SK-N-SH (cell line): ENCODE measurements at places on chromosomes 1 and 21.
A peak's percentile ranks its signal among the peaks of the same experiment; 100 is the strongest.

DNA sequence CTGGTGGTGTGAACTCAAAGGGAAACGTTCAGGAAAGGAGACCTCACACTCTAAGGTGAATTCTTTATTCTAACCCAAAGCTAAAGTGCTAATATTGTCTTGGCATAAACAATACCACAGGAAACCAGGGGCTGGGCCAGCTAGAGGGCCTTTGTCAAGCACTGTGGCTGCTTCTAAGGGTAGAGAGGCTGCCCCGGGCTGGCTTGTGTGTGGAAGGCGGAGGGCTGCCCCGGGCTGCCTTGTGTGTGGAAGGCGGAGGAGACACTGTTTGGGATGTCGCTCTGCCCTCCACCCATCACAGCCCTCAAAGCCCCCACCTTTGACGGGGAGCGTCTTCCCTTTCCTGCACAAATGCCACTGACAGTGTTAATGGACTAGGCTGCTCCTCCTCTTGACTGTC, 216.8 kb downstream of the TOMM20 start:
- no peaks in the 10 kb centered on the region for H3K27me3 ChIP-seq
- no peak overlapping the region for H3K4me3 ChIP-seq
- no peak for DNase-seq
- no peaks in the 10 kb centered on the region for H3K4me1 ChIP-seq
- no peak overlapping the region for H3K27ac ChIP-seq

- no peaks in the 10 kb centered on the region for H3K4me1 ChIP-seq
- no peak overlapping the region for H3K27ac ChIP-seq
- no peaks in the 10 kb centered on the region for H3K36me3 ChIP-seq
- no peak overlapping the region for H3K4me3 ChIP-seq
- no peak for DNase-seq
These were observed 28.1 kb downstream of the TENT5C start for GRCh38 chr1:117633936-117634335.

GRCh38 chr21:31894457-31894856, 21.6 kb downstream of the HUNK start:
- no peak overlapping the region for H3K27ac ChIP-seq
- H3K36me3 ChIP-seq = no peaks in the 10 kb centered on the region
- no peak overlapping the region for H3K4me3 ChIP-seq
- no peaks in the 10 kb centered on the region for H3K27me3 ChIP-seq
- H3K4me1 ChIP-seq = no peaks in the 10 kb centered on the region

DNA sequence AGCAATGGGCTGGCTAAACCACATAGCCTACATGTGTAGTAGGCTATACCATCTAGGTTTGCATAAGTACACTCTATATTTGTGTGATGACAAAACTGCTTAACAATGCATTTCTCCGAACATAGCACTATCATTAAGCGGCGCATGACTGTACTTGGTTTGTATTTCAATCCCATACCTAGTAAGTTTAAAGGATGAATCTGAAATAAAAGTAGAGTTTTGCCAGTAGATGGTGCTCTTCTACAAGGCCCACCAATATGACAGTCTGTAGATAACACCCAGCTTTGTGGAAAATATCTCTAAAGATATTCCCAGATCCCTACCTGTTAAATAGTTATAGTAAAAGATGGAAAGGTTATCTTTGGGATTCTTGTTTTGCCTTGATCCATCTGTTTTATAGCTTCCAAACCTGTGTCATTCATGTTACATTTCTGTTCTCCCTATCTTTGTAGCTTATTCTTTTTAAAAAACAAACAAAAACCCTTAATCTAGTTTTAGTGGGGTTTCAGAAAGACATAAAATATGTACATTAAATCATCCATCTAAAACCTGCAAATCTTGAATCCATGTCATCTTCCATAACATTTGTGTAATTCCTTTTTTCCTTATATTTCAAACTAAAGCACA, 33.9 kb upstream of the ASPM start:
- no peaks in the 10 kb centered on the region for H3K4me1 ChIP-seq
- no peak overlapping the region for H3K4me3 ChIP-seq
- DNase-seq = peak; percentile 38
- no peak overlapping the region for H3K27ac ChIP-seq
- H3K27me3 ChIP-seq = no peaks in the 10 kb centered on the region

GRCh38 chr21:44800103-44800502, 1.5 kb downstream of the UBE2G2 start:
- peak overlapping the region; percentile 60; the same call in 1 of the 2 replicates for H3K4me3 ChIP-seq
- no peak overlapping the region for H3K27ac ChIP-seq
- H3K4me1 ChIP-seq = peaks cover 28% of the 10 kb centered on the region
- no peaks in the 10 kb centered on the region for H3K27me3 ChIP-seq

GRCh38 chr1:240242601-240243144, 151.0 kb downstream of the FMN2 start:
- peak; percentile 26 for DNase-seq
- H3K27ac ChIP-seq = peak overlapping the region; percentile 68
- no peak overlapping the region for H3K4me3 ChIP-seq
- no peaks in the 10 kb centered on the region for H3K27me3 ChIP-seq
- peaks cover 19% of the 10 kb centered on the region for H3K4me1 ChIP-seq
- peaks cover 11% of the 10 kb centered on the region for H3K36me3 ChIP-seq

GRCh38 chr1:221832151-221832550, 90.3 kb upstream of the DUSP10 start:
- DNase-seq = no peak
- no peaks in the 10 kb centered on the region for H3K27me3 ChIP-seq
- H3K4me3 ChIP-seq = no peak overlapping the region
- H3K36me3 ChIP-seq = no peaks in the 10 kb centered on the region

- DNase-seq = peak; percentile 47
- peaks cover 50% of the 10 kb centered on the region for H3K27me3 ChIP-seq
- H3K27ac ChIP-seq = no peak overlapping the region
- peaks cover 16% of the 10 kb centered on the region; the same call in 1 of the 2 replicates for H3K4me1 ChIP-seq
- H3K4me3 ChIP-seq = peak overlapping the region; percentile 20; the same call in 1 of the 2 replicates
These were observed 960 bp downstream of the PCSK9 start for GRCh38 chr1:55040083-55040932.

- no peaks in the 10 kb centered on the region for H3K4me1 ChIP-seq
- H3K27ac ChIP-seq = no peak overlapping the region
- no peak for DNase-seq
These were observed 17.5 kb downstream of the LRRC71 start for GRCh38 chr1:156937883-156938282.

GRCh38 chr1:240792915-240793529, 181.1 kb upstream of the GREM2 start:
- no peaks in the 10 kb centered on the region for H3K27me3 ChIP-seq
- no peak overlapping the region for H3K4me3 ChIP-seq
- H3K27ac ChIP-seq = no peak overlapping the region
- DNase-seq = no peak

- H3K27me3 ChIP-seq = no peaks in the 10 kb centered on the region
- H3K27ac ChIP-seq = no peak overlapping the region
- H3K4me3 ChIP-seq = no peak overlapping the region; the same call in 1 of the 2 replicates
- no peaks in the 10 kb centered on the region for H3K36me3 ChIP-seq
These were observed 67.3 kb upstream of the CNTN2 start for GRCh38 chr1:204975568-204976235.

DNA sequence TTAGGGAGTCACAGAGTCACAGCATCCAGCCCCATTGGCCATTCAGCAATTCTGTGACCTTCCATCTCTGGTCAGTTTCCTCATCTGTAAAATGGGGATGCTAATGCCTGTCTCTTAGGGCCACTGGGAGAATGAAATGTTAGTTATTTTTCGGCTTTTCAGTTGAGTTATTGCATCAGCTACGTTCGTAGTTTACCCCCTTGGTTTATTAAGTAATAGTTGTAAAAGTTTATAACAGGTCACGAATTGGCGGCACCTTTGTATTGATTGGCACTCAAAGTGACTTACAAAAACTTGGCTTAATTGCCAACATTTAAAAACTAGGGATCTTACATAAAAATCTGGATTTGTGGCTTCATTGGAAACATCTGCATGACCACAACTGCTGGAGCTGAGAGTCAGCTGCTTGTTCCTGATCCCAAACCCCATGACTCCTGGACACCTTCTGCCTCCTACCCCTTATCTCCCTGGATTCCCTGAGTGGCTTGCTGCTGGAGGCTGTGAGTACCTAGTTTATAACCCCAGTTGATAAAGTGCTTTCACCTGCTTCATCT, 23.0 kb upstream of the SLC1A7 start:
- no peaks in the 10 kb centered on the region for H3K27me3 ChIP-seq
- H3K27ac ChIP-seq = no peak overlapping the region
- no peak for DNase-seq
- H3K36me3 ChIP-seq = no peaks in the 10 kb centered on the region
- no peak overlapping the region for H3K4me3 ChIP-seq

DNA sequence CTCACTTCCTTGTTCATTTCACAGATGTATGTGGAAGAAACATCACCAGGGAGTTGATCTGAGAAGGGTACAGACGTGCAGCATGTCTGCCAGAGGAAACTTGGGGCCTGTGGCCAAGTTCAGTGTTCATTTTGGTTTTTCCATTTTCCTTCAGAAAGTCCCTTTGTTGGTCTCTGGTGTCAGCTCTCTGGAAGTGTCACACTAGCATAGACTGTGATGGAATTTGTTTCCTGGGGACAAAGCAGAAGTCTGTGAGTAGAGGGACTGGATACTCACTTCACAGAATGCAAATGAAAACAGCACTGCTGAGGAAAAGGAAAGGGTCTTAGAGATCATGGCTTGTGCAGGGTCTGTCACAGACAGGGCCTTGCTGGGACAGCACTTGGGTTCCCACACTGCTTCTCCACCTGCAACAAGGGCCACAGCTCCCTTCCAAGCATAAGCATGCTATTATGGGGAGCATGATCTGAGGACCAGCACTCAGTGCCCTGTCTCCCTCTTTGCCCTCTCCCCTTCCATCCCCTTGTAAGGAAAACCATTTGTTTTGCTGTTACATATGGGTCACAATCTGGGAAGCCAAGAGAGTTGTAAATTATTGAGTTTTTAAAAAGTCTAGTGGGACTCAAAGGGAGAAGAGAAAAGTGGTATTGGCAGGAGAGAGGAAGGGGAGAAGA, 31.4 kb upstream of the CD84 start:
- H3K4me1 ChIP-seq = no peaks in the 10 kb centered on the region
- H3K36me3 ChIP-seq = no peaks in the 10 kb centered on the region
- no peak overlapping the region for H3K4me3 ChIP-seq
- H3K27me3 ChIP-seq = peaks cover 48% of the 10 kb centered on the region

- DNase-seq = no peak
- no peak overlapping the region for H3K4me3 ChIP-seq
- H3K27me3 ChIP-seq = no peaks in the 10 kb centered on the region
- no peak overlapping the region for H3K27ac ChIP-seq
These were observed 3.8 kb upstream of the HES3 start for GRCh38 chr1:6239950-6240768.

GRCh38 chr1:24228311-24228710, 41.2 kb upstream of the IFNLR1 start:
- H3K27me3 ChIP-seq = no peaks in the 10 kb centered on the region
- H3K27ac ChIP-seq = no peak overlapping the region
- H3K4me1 ChIP-seq = no peaks in the 10 kb centered on the region

- no peaks in the 10 kb centered on the region for H3K4me1 ChIP-seq
- H3K27ac ChIP-seq = no peak overlapping the region
- no peaks in the 10 kb centered on the region for H3K36me3 ChIP-seq
- H3K4me3 ChIP-seq = no peak overlapping the region
These were observed 25.2 kb upstream of the HMGN1 start for GRCh38 chr21:39374046-39374445.

DNA sequence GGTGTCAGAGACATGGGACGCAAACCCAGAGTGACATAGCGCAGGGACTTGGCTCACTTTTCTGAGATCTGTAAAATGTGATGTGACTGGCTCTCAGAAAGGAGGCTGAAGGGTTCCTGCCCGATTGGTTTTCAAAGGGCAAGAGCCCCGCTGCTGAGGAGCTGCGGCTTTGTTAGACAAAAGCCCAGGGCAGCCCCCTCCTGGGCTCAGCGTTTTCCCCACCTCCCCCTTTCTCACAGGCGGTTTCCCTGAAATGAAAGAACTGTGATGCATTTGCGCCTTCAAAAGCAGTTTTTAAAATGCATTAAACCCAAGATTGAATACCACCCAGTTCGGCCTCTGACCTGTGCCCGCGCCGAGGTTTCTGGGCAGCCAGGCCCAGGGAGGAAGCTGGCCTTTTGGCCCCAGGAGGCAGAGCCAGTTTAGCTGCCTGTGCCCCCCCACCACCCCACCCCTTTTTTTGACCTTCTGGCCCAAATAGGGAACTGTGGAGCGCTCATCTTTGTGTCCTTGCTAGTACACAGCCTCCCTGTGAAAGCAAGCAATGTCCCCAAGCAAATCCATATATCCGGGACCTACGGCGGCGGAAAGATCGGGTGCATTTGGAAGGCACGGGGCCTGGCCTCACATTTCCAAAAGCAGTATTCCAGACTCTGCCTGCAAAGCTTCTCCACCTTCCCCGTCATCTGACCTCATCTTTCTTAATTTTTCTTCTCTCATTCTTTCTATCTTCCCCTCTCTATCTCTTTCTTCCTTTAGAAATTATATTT, 28.6 kb downstream of the CD247 start:
- DNase-seq = no peak
- no peak overlapping the region for H3K27ac ChIP-seq
- no peaks in the 10 kb centered on the region for H3K4me1 ChIP-seq
- no peaks in the 10 kb centered on the region for H3K36me3 ChIP-seq
- H3K4me3 ChIP-seq = no peak overlapping the region

GRCh38 chr1:11526071-11526895, 47.3 kb downstream of the DISP3 start:
- no peak overlapping the region for H3K27ac ChIP-seq
- H3K4me3 ChIP-seq = no peak overlapping the region
- no peaks in the 10 kb centered on the region for H3K27me3 ChIP-seq
- no peaks in the 10 kb centered on the region for H3K36me3 ChIP-seq
- DNase-seq = no peak

DNA sequence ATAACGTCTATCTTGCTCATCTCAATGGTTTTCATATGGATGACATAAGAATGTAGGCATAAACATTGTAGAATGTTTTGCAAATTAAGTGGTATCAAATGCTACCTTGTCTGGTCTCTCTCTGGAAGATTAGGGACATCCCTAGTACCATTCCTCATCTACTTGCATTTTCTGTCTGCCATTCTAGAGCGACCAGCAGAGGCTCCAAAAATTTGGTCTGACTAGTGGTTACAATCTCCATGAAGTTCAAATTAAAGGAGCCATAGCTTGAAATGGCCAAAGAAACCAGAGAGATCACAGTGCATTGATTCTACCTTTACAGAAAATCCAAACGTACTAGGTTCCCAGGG, 1.1 kb downstream of the CD84 start:
- DNase-seq = no peak
- no peak overlapping the region for H3K27ac ChIP-seq
- H3K4me1 ChIP-seq = no peaks in the 10 kb centered on the region
- H3K27me3 ChIP-seq = no peaks in the 10 kb centered on the region
- H3K36me3 ChIP-seq = no peaks in the 10 kb centered on the region
- no peak overlapping the region for H3K4me3 ChIP-seq

GRCh38 chr21:25887166-25887565, 152.4 kb downstream of the GABPA start:
- H3K27me3 ChIP-seq = no peaks in the 10 kb centered on the region
- no peak for DNase-seq

GRCh38 chr1:67888216-67889106, 55.2 kb upstream of the GNG12 start:
- H3K36me3 ChIP-seq = no peaks in the 10 kb centered on the region
- H3K4me3 ChIP-seq = no peak overlapping the region
- peak overlapping the region; percentile 93 for H3K27ac ChIP-seq
- H3K27me3 ChIP-seq = no peaks in the 10 kb centered on the region
- peak; percentile 15 for DNase-seq
- H3K4me1 ChIP-seq = peaks cover 35% of the 10 kb centered on the region

- no peak overlapping the region for H3K4me3 ChIP-seq
- H3K27ac ChIP-seq = no peak overlapping the region
- no peaks in the 10 kb centered on the region; the same call in 1 of the 2 replicates for H3K4me1 ChIP-seq
- H3K36me3 ChIP-seq = no peaks in the 10 kb centered on the region
- no peak for DNase-seq
These were observed 169.2 kb downstream of the ZNF281 start for GRCh38 chr1:200240656-200241055.
